ENCODE measurements at places on chromosomes 1 and 21.

GRCh38 chr1:97636941-97637340, 283.9 kb downstream of the DPYD start:
- DNase-seq, result no peak

DNA sequence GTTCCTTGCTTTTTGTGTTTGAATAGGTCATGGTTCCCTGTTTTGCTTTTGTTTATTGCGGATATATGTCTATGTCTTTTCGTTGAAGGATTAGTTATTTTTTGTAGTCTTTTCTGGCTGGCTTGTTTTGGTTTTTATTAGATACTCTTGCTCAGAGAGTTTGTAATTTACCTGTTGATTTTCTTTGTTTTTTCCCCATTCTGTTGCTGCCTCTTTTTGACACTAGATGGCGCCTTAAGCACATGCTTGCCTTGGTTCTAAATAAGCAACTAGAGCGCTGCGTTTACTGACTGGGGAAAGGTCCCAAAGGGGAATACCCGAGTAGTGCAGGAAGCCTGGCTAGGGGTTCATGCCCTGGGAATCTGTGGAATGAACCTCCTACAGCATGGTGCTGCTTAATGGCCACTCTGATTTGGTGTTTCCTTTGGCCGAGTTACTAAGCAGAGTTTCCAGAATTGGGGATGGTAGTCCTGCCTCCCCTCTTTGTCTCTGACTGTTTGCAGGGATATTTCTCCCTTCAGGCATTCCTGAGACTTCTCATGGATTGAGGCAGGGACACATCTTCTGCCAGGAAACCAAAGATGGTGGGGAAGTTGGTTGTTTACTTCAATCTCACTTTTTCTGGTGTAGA, 143.2 kb downstream of the PTPRU start:
- DNase-seq, result no peak

DNA sequence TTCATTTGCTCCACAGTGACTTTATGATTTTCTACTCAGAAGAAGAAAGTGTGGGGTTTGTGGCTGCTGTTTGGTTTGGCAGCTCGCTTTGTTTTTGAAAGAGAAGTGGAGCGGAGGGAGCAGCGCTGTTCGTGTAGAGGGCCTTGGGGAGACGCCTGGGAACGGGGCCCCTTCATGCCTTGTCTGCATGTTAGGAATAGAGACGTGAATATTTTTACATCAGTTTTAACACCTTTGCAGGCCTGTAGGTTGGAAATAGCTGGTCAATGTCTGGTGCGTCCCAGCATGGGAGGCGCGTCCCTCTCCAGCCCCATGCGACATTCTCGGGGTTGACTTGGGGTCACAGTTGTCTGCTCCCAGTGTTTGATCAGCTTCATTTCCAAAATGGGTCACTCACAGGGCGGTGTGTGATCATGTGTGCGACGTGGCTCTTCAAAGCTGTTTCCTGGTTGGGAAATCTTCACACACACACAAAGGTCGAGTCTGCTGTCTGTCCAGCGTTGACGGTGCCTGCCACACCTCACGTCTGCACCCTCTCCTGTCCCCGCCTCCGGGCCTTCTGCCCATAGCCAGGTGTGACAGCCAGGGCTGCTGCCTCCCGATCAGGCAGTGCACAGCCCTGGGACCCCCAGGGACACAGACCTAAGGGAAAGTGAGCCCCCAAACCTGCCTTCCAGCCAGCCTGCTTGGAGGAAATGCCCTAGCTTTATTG, 149.2 kb downstream of the PSMG1 start:
- DNase-seq, result peak; percentile 40

- DNase-seq, result no peak
These were observed 14.3 kb downstream of the CHI3L2 start for GRCh38 chr1:111241797-111242196.

GRCh38 chr1:160460214-160460642, 59.9 kb downstream of the VANGL2 start:
- DNase-seq, result no peak
